ENCODE measurements at places on chromosomes 7 and 10.

DNA sequence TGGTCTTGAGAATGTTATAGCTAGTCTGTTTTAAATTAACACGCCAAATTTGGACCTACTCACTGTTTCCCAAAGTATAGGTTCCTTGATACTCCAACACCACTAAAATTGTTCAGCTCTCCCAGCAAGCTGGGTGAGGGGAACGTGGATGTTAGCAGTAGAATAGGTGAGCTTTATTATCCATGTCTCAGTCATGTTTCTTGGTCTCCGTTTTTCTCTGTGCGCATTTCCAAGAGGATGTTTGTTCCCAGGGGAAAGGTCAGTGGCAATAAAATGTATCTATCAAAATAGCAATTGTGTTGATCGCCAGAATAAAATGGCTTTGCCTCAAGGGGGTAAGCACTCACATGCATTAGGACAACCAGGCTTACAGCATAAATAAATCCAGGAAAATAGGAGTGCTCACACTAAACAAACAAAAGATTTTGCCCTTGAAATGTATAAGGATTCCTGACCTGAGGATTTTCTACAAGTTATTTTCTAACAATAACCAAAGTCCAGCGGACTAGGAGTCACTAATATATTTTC, 187.0 kb upstream of the C7orf33 start:
- DNase-seq = no peak

DNA sequence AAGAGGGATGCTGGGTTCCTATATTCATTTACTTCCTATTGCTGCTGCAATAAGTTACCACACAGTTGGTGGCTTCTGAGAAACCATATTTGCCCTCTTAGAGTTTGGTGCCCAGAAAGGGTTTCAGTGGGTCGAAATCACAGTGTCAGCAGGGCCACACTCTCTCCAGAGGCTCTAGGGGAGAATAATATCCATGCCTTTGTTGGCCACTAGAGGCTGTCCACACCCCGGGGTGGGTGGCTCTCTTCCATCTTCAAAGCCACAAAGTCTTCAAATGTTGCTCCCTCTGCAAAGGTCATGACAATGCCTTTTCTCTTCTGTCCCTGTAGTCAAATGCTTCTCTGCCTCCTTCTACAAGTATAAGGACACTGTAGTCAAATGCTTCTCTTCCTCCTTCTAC, 989.4 kb downstream of the CCSER2 start:
- DNase-seq = no peak

DNA sequence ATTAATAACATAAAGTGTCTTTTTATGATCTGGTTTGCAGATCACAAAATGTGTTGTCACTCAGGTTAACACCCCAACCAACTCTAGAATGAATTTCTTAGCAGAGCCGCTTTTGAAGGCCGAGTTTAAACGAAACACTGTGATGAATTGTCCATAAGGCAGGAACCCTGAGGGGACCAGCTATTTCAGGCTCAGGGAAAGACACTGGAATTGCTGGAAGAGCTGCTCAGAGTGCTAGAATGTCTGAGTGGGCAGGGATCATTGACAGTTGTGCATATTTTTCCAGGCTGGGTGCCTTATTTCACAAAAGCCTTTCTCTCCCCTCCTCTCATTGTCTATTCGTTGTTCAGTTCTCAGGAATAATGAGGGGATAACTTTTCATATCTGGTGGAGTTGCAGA, 68.7 kb upstream of the PRKG1 start:
- DNase-seq = no peak

- DNase-seq = no peak
These were observed 21.9 kb downstream of the PCBD1 start for GRCh38 chr10:70866424-70866823.

DNA sequence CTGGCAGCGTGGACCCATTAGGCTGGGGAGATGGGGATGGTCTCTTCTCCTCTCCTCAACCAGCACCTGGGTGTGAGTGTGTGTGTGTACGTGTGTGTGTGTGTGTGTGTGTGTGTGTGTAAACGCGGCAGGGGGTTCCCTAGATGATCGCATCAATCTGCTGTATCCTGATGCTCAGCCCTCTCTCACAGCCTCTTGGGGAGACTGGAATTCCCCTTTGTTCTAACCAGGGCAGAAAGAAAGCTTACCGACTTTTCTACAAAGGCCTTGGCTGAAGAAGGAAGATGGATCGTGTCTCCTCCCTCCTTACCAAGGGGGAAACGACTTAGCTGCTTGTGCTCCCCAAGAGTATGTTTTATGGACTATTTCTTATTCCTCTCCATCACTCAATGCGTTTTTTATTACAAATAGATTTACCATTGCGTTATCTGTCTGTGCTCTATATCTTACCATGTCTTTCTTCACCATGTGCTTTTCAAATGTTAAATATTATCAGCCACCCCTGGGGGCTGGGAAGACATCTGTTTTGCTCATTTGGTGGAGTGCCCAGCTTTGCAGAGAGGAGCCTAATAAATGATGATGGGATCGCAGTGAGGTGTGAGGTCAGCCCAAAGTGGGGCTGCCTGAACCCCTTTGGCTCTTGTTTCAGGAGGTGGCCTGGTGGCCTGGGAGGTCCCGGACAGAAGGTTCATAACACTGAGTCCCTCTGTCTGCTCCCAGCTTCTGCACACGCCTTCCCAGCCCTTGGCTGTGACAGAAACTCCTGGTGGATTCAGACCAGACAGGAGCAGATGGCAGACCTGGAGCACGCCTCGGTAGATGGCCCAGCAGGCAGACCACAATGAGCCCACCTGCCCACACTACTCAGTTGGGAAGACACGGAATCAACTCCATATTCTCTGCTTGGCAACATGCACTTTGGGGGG, 262.0 kb downstream of the PRPF18 start:
- no peak for DNase-seq

- DNase-seq = no peak
These were observed 133.3 kb downstream of the DGKB start for GRCh38 chr7:14769261-14769660.

DNA sequence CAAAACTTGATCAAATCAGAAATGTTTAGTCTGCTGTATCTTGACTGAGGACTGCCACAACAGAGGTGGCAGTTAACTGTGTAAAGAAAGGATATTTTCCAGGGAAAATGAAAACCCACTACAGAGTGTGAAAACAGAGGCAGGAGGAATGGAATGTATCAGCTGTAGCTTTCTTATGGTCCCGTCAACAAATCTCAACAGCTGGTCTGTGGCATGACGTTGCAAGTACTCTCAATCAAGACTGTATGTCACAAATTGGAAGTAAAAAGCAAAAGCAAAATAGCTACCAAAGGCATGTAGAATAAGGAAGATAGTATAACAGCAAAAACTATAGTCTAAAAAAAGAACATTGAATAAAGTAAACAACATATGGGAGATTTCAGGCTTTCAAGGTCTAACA, 123.5 kb downstream of the KMT2C start:
- DNase-seq = peak; percentile 62

- no peak for DNase-seq
These were observed 73.5 kb downstream of the CTNNA3 start for GRCh38 chr10:67622511-67622910.

- DNase-seq = no peak
These were observed 88.0 kb upstream of the SVIL start for GRCh38 chr10:29722777-29723176.

GRCh38 chr7:74063223-74063641, 20.4 kb upstream of the LIMK1 start:
- DNase-seq = no peak

Data from fibroblast of pulmonary artery (primary cell).